NCI-H187 treated with DMSO at 0.1 percent for 48 hours (cell line): ENCODE measurements at places on chromosomes 5 and 9.

DNA sequence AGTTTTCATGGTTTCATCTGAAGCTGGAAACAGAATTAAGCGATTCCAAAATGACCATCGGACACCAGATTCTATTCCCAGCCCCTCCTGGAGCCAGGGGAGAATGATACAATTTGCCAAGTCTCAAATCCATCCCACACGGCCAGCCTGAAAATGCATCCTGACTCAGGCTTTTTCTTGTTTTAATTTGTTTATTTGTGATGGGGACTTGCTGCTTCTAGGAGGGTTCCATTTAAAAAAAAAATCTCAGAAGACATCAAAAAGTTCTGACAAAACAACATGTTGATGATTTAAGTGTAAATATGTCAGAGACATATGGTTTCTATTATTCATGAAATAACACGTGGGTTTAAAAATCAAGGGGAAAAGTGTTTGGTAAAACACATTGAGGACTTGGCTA is 173.2 kb downstream of the GAS1 start:
- DNase-seq, result no peak

GRCh38 chr5:124110942-124111341 is 599.0 kb downstream of the CSNK1G3 start:
- no peak for DNase-seq

GRCh38 chr5:150406103-150406722 is 6.5 kb downstream of the CD74 start:
- no peak for DNase-seq

- DNase-seq, result no peak
Measured at GRCh38 chr5:33662722-33663427, 222.1 kb downstream of the TARS1 start.

DNA sequence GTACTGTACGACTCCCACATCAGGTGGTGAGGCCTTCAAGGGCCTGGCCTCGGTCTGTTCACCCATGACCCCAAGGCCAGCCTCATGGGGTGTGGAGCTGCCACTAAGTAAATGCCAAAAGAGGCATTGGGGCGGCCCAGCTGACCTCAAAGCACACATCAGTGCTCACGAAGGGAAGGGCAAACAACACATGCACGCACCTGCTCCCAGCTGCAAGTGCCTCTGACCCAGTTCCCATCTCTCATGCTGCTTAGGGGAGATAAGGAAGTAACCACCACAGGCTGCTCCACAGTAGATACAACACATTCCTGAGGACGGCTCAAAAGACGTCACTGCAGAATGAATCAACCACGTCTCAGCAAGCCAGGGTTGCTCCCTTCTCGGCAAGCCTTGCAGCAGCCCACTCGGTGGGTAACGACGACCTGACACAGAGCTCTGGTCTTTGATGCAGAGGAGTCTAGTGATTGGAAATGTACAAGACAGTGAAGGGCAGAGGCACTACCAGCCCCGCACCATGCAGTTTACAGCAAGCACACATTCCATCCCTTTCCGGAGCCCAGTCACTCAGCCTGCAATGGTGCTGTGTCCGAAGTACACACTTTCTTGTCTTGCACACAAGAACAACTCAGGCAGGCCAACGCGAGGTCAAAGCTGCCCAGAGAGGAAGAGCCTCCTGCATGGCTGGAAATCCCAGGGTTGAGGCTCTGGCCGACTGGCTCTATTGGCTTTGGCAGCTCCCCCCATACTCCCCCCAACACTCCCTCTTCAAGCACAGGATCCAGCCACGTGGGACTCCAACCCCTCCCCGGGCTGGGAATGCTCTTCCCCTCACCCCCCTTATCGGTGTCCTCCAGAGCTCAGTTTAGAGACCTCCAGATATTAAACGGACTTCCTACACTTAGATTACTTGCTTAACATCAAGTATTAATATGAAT is 31.8 kb downstream of the FABP6 start:
- DNase-seq, result no peak

DNA sequence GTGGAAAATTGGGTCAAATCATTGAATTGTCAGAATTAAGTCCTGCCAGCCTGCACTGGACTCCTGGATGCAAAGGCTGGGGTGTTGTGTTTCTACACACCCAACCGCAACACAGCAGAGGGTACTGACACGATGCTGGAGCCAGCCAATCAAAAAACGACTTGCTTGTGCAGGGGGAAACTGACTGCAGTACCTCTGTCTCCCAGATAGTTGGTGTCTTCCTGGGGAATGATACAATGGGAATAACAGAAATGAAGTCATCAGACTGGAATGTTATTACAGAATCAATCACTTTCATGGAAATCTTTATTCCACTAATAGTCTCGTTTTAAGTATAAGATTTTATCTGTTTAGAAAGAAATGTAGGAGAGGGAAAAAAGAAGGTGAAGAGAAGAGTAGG is 330.3 kb downstream of the MLLT3 start:
- no peak for DNase-seq

- DNase-seq, result no peak
Measured at GRCh38 chr9:133397895-133398294, 19.9 kb downstream of the REXO4 start.

DNA sequence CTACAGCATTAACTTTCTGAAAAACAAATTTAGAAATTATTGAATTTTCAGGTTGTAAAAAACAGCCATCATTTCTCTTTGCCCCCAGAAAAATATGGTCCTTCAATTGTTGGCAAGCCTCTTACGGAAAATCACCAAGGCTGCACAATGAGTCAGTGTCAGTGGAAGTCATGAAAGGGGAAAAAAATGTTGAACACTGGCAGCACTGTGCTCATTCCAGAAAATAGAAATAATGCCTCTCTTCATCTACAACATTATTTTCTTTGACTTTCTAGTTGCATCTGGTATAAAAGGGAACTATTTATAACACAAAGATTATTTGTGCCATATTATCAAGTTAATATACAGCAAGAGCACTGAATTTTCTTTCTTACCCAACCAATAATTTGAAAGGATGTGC is 26.7 kb upstream of the STK32A start:
- no peak for DNase-seq

GRCh38 chr5:72314571-72315172 is 5.4 kb downstream of the MRPS27 start:
- DNase-seq, result no peak

- DNase-seq, result no peak
Measured at GRCh38 chr5:10579536-10580521, 16.0 kb downstream of the ANKRD33B start.

DNA sequence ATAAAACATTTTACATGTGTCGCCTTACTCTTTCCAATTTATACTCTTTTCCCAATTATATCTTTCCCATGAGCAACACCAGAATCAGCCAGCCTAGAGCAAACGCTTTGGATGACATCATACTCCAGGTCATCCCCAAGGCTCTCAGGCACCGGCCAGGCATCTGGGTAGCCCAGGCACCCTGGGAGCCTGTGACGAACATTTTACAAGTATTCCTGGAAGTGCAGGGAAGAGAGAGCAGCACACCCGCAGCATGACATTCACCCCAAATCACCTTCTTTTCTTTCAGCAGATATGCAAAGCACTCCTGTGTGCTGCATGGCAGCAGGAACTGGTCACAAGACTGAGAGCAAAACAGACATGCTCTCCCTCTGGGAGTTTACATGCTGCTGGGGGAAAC is 75.7 kb upstream of the SMIM23 start:
- no peak for DNase-seq

- DNase-seq, result no peak
Measured at GRCh38 chr5:159442206-159442850, 112.0 kb upstream of the IL12B start.

DNA sequence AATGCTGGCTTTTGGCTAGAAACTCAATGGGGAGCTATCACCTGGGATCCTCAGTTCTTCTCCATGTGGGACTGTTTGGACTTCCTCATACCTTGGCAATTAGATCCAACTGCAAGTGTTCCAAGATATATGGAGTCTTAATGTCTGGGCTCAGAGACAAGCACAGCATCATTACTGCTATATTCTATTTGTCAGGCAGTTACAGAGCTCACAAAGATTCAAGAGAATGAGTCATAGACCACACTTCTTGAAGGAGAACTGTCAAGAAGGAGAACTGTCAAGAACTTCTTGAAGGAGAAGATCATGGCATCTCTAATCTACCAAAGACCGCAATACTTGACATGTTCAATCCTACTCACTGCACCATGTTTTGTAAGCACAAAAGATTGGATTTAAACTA is 106.8 kb upstream of the NREP start:
- no peak for DNase-seq

DNA sequence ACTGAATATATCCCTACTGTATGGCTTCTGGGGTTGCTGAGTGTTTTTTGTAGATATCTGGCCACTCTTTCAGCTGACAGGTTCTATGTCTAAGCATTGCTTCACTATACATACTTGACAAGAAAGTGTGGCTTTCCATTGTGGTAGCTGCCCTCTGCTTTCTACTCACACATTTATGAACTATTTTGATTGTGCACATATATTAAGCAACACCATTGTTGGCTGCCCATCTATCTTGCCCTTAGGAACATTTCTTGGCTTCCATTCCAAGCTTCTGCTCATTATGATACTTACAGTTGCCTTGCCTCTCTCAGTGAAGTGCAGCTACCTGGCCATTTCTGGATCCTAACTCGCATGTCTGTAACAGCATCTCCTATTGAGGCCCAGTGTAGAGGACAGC is 153.6 kb upstream of the MOCS2 start:
- DNase-seq, result no peak

GRCh38 chr5:159802661-159803060 is 113.6 kb upstream of the ADRA1B start:
- no peak for DNase-seq

DNA sequence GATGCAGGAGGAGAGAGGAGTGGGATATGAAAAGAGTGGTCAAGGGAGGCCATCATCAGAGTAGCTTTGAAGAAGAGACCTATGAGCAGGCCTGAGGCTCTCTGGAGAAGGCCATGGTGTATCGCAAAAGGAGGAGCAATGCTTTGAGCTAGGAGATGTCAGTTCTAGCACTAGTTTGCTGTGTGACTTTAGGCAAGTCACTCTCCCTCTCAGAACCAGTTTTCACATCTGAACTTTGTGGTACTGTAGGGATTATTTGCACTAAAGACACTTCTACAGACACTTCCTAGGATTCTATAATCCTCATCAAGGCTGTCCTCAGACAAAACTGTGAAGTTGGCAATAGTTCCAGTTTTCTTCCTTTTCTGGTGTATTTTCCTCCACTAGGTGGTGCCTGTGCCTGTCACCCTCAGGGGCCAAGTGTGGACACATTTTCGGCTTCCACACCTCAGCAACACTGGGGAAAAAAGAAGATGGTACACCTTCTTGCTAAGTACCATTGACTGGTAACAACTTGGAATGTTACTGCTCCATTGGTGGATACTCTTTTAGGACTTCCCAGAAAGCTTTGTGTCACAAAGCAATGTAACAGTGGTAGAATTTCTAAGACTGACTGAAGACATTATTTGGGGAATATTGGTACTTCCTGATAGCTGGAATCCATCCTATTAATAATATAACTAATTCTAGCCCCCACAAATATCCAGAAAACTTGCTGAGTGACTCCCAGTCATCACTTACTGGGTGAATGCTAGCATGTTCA is 9.9 kb downstream of the PAPPA start:
- no peak for DNase-seq

- no peak for DNase-seq
Measured at GRCh38 chr5:56840597-56840996, 25.2 kb downstream of the MAP3K1 start.
